Kidney capillary endothelial cell (primary cell): ENCODE measurements at places on chromosomes 12 and 14.

DNA sequence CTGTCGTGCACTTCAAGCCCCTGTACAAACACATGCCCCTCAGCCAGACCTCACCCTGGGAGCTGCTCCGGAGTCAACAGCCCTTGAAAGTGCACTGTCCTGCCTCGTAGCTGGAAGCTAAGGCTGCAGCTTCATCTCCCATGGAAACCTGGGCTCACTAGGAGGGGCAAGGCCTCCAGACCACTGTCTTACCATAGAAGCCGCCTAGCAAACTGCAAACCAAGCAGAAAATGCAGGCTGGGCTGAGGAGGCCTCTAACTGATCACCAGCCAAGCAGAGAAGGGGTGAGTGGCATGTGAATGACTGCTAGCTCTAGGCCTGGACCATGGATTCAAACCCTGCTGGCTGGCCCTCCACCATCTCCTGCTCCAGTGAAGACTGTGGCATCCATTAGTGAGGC, 340.2 kb downstream of the CACNA1C start:
- DNase-seq: no peak

GRCh38 chr12:102483466-102483865, 3.1 kb upstream of the IGF1 start:
- DNase-seq: no peak

DNA sequence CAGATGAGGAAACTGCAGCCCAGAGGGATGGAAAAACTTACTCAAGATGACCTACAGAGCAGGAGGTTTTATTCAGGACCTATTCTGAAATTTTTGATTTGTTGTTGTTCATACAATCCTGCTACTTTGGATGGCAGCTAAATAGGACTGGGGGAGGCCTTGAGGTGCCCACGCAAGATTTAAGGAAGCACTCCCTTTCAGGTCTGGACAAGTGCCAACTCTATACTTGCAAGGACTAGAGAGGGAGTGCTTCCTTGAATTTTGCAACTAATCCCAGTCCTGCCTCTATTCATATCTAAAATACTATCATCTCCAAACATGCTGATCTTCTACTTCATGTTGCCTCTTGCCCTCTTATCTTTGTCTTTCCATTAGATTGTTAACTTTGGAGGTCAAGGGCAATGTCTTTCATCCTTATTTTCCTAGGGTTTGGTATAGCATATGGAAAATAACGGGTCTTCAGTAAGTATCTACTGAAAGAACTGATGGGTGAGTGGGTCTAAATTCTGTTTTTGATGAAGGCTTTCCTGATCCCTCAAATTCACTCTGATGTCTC, 28.6 kb upstream of the PPM1H start:
- no peak for DNase-seq

DNA sequence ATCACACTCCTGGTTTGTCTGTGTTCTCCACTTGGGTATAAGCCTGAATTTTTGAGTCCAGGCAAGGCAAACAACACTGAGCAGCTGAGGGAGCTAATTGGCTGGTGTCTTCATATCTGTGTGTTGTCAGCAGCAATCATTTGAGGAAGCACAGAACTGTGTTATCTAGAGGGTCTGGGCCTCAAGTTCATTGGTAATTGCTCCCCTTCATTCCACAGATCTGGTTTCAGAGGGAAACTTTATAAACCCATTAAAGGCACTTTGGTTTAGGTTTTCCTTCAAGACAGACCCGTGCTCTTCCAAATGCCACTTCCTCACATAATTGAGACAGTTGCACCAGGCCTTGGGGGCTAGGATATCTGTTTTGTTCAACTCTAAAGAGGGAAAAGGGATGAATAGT, 5.6 kb downstream of the DACT1 start:
- DNase-seq: no peak

GRCh38 chr12:101782273-101782731, 43.0 kb upstream of the SYCP3 start:
- no peak for DNase-seq

- DNase-seq: no peak
Observed at GRCh38 chr12:74169607-74170006, 368.0 kb upstream of the ATXN7L3B start.

DNA sequence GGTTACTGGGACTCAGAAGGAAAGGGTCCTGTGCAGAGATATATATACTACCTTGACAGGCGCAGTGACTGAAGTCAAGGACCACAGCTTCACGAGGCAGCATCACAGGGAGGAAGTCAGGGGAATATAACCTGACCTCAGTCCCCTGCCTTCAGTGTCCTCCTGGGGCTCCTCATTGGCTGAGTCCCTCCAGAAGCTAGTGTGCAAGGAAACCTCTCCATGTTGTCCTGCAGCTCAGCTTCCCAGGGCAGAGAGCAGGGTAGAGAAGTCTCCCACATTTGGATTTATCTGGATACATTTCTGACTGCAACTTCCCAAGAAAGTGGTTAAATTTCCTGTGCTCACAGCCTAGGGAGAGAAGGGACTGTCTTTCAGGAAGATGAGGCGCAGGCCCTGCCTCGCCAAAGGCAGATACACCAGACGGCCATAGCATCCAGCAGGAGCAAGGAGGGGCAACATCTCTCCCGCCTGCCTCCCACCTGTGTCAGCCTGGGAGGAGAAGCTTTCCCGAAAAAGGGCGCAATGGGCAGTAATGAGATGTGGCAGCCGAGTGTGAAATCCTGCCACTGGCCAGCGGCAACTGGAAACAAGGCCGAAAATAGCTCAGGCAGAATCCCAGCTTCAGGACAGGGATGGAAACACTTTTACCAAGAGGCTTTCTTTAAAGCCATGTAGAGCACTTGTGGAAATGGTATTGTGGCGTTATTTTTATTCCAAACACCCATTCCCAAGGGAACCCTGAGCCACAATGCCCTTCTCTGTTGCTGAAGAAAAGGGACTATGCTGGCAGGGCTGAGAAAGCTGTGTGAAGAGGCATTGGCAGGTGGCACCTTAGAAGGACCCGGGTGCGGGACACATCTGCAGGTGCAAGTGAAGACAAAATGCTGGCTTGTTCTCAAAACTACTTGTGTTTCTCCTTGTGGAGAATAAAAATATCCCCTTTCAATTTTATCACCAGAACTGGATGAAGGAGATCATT, 54.9 kb upstream of the HIF1A start:
- no peak for DNase-seq

GRCh38 chr12:23756416-23756815, 193.1 kb downstream of the SOX5 start:
- DNase-seq: no peak

DNA sequence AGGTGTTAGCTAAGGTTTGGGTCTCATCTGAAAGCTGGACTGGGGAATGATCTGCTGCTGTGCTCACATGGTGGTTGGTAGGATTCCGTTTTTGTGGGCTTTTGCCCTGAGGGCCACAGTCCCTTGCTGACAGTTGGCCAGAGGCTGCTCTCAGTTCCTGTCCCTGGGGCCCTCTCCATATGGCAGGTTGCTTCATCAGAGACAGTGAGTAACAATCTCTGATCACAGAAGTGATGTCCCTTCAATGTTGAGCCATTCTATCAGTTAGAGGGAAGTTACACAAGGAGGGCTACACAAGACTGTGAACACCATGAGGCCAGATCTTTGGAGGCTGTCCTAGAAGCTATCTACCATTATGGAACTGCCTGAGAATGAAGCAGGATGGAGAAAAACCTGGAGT, 137.2 kb downstream of the AACS start:
- no peak for DNase-seq

DNA sequence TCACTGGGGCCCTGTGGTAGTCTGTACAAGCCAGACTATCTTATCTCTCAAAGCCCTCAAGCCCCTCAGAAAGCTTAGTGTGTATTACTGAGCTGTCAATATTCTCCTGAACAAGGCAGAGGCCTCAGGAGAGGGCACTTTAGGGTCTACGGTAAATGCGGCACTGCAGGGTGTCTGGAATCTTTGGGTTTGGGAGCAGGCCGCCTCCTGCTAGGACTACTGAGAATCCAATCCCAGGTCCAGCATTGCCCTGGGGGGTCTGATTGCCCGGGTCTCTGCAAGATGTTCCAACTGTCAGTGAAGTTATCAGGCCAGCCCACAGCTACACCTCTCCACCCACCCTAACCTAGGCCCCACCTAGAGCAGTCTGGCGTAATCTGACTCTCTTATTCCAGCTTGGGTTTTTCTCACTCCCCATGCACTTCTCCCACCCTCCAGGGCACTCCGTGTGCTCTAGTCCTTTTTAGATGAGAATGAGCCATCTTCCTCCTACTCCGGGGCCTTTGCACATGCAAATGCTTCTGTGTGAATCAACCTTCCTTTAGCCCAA, 4.3 kb upstream of the ZFP36L1 start:
- DNase-seq: no peak

GRCh38 chr12:53115891-53116648, 12.8 kb downstream of the SOAT2 start:
- DNase-seq: no peak

DNA sequence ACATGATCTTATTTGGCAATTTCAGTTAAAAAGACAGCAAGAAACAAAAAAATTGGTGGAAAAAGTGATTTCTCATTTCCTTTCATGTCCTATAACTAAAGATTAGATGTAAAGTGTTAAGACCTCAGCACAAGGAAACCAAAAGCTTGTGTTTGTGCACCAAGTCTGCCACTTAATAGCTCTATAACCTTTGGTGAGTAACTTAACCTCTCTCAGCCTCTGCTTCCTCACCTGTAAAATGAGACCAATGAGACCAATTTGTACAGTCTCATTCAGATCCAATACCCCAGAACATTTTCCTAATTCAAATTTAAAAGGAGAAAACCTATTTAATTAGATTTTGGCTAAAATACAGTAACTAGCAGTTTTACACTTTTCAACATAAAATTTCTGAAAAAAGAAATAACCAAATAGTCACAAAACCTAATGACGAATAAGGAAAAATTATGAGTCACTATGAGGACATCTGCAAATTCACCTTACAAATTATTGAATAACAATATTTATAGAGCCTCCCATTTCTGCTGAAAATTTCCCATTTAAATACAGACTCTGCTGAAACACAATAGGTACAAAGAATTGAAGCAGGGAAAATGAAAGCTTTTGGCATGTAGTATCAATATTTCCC, 71.1 kb downstream of the EPS8 start:
- no peak for DNase-seq

DNA sequence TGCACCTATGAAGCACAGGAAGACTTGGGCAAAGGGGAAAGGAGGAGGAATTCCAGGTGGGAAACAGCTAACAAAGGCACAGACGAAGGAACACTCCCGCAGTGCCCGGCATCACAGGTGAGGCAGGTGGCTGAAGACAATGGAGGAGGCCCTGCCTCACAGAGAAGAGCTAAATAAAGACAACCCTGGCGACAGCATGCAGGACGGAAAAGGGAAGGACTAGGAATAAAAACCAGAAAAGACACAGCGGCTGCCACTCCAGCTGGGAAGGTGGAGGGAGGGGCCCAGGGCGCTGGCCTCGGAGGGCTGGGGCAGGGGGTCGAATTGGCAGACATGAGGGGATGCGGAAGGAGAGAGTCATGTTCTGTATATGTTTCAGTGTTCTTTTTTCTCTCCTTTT, 43.0 kb upstream of the ANO2 start:
- no peak for DNase-seq

DNA sequence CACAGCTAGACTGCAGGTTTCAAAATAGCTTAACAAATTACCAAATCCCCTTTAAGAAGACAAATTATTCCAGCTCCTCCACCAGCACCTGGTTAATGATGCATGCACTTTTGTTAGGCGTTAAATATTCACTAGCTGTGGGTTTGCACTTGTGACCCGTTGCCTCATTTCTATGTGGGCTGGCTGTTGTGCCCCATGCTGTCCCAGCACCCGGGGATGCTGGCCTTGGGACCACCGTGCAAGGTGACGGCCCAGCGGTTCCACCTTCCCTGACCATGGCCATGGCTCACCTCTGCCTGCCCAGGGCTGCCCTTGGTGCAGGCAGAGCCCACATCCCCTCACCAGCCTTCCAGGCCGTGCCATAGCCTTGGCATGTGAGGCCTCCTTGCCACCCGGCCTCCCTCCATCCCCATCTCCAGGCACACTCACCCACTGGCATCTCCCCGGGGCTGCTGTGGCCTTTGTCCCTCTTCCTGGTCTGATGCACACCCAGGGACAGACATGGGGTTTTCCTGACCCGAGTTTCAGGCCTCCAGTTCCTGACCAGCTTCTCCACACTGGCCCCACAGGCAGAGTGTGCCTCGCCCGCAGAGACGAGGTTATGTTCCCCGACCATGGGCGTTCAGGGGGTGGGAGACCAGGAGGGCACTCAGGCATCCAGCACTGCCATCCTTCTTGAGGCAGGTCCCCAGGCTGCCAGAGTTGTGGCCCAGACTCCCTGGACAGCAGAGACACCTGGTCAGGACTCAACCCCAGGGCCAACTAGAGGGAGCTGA, 20.3 kb upstream of the C14orf180 start:
- no peak for DNase-seq

GRCh38 chr12:124610629-124611558, 43.5 kb upstream of the NCOR2 start:
- no peak for DNase-seq

DNA sequence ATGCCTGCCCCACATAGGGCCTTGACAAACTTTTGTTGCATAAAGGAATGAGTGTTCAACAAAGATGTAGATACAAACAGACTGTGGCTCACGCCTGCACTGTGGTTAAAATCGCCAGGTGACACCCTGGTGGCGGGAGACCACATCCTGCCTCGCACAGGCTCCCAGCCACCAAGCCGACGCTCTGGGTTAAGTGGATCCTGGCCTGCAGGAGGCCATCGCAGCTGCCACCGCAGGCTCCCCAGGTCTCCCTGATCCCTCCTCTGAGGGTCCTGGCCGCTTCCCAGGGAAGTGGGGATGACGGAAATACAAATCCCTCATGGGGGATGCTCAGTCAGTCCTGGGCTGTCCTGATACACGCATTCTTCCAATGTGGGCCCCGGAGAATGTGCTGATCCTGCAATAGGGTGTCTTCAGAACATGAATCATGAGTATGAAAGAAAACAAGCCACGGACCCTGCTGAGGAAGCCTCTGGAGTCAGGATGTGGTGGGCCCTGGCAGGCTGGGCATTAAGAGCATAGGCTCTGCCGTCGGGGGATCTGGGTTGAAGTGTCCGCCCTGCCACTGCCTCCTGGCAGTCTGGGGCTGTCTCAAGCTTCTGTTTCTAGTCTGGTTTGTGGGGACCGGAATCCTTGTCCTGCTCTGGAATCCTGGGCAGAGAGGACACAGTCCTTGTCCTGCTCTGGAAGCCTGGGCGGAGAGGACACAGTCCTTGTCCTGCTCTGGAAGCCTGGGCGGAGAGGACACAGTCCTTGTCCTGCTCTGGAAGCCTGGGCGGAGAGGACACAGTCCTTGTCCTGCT, 53.5 kb upstream of the BEGAIN start:
- no peak for DNase-seq

- no peak for DNase-seq
Observed at GRCh38 chr14:69695322-69696203, 71.4 kb upstream of the SRSF5 start.

DNA sequence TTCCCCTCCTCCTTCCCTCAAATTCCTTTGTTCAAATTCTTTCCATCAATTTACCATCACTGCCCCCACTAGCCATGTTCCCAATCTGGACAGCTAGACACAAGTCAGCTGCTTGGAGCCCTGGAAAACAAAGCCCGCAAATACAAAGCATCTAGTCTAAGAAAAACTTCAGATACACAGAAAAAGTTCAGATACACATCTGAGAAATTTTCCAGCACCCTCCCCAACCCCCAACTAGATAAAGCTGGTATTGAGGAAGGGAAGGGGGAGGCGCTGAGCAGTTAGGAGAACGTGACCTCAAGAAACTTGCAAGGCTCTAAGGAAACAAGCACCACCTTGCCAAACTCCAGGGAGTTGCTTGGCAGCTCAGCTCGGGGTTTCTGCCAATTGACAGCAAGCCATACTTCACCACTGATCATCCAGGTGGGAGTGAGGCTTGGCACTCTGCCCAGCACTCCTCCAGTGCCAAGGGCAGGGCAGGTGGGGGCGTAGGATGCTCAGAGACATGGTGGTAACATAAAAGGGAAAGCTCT, 5.1 kb upstream of the CNIH1 start:
- no peak for DNase-seq
